ENCODE measurements at places on chromosomes 2 and 18.

DNA sequence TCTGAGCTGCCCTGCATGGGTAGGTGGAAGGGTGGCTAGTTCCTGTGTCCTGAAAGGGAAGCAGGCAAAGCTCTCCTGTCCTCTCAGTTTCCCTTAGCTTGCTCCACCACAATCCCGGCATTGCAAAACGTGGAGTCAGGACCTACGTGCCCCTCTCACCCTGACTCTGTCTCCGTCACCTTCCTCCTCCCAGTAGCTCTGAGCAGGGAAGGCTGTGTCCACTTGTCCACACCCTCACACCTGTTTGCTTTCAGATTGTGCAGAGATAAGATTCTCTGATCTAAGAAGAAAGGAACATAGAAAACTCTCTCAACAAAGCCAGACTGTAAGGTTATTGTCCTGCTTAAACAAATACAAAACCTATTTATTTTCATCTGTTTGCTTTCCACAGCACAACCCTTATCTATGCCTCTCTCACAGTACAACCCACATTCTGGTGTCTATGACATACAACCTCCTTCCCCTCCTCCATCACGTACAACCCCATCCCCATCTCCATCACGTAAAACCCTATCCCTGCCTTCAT, 79.0 kb downstream of the ALPK2 start:
- no peak for DNase-seq

- DNase-seq: no peak
Measured at GRCh38 chr2:170235860-170236679, 58.1 kb downstream of the MYO3B start.

DNA sequence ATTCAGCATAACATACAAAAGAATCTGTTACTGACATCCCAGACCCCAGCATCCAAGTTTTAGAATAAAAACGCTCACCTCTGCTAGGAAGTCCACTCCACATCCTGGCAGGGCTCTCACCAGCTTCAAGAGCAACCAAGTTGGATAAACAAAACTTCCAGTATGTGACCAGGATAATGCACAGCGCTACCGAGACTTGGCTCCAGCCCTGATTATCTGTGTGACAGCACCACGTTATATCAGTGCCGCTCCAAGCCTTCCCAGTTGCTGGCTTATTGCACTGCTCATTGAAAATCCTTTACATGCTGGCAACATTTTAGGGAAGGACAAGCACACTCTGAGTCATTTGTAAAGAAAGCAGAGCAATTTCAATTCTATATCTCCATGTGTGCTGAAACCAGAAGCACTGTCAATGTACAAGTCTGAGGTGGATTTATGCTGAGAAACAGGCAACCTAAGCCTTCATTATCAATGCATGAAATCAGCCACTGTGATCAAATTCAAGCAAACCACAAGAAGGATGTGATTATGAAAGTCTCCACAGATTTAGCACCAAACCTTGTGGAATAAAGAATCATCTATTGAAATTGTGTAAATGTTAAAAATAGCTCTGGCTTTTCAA, 115.7 kb downstream of the ZNF385B start:
- DNase-seq: no peak

GRCh38 chr2:216555274-216555673, 56.6 kb downstream of the RPL37A start:
- DNase-seq: peak; percentile 84

DNA sequence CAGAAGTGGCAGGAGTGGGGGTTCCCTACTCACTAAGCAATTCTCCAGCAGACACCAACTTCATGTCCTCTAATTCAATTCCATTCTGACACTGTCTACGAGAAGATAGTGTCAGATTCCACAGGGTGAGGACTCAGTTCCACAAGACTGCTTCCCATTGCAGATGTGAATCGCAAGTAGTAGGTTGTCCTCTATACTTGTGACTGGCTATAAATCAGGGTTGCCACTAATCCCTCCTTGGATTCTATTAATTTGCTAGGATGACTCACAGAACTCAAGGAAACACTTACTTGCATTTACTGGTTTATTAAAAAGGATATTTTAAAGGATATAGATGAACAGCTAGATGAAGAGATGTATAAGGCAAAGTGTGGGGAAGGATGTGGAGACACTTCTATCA, 184.1 kb upstream of the ACVR2A start:
- no peak for DNase-seq

DNA sequence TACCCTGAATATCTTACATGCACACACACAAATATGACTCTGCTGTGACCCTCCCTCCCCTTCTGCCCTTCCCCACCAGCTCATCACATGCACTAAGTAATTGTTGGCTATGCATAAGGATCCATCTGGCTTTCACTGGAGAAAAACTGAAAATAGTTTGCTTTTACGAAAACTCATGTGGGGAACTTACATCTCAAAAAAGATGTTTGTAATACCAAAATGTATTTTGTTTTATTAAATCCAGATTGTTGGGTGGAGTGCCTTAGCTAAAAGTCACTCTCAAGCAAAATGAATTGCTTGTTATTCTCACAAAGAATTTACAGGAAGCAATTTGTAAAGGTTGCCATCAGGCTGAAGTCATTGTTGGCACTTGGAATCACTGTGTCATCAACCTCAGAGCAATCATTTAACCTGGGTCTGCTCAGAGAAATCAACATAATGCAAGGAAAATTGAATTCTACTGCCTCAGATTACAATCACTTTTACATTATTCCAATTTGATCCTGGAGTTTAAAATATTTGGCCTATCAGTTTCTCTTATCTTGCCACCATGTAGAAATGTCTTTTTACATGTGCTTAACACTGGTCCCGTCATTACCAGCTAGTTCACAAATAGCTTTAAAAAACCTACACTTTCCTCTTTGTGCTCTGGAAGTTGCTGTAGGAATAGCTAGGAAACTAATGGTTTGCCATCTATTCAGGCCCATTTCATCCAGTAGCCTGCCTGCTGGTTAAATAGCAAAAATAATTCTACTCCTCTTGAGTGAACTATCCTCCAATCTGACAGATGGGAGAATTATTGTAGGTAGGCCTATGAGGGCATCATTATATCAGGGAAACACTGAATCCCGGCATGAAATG, 90.3 kb upstream of the TMEM17 start:
- DNase-seq: no peak

DNA sequence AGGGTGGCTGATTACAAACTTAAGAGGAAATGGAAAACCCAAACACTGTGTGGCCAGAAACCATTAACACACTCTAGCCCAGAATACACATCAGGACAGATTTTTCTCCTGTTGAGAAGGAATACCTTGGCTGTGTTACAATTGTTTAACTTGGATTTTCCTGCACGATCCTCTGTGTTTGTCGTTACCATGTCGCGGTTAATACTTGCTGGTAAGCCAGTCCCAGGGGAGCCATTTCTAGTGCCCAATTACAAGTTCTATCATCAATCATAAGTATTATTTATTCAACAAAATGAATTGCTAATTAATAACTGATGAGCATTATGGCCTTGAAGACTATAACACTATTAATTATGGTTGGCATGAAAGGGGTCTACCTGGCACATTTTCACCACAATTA, 146.8 kb downstream of the LNPK start:
- DNase-seq: no peak

GRCh38 chr2:106192752-106193689, 1.1 kb downstream of the UXS1 start:
- peak; percentile 60 for DNase-seq

- DNase-seq: no peak
Measured at GRCh38 chr2:201644001-201644400, 698 bp upstream of the TMEM237 start.

DNA sequence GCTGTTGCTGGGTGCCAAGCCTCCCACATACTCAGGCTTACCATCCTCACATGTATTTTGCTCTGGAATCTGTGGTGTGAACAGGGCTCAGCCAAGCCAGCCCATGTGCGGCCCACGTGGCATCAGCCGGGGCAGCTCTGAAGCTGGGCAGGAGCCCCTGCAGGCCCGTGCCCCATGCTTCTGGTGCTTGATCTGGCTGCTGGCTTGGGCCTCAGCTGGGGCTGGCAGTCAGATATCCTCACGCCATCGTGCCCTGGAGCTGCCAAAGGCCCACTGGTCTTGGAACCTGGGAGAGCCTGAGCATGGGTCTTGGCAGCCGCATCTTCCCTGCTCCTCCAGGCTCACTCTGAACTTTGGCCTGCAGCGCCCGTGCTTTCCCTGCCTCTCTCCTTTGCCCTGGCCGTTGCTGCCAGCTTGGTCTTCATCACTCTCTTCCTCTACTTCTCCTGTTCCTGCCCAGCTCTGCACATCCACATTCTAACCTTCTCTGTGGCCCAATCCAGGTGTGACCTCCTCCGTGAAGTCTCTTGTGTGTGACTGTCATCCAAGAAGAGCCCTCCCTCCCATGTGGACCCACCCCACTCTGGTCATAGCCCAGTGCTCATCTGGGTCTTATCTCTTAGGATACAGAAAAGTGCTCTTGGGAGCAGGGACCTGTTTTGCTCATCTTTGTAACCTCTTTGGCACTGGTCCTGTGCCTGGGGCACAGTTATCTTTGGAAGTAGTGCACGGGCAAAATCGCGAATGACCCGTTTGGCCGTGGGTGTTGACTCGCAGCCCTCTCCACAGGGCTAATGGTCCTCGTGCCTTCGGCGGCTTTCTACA, 116.1 kb downstream of the RNF144A start:
- DNase-seq: peak; percentile 25

- no peak for DNase-seq
Measured at GRCh38 chr2:83342860-83343329, 1116.2 kb downstream of the SUCLG1 start.

DNA sequence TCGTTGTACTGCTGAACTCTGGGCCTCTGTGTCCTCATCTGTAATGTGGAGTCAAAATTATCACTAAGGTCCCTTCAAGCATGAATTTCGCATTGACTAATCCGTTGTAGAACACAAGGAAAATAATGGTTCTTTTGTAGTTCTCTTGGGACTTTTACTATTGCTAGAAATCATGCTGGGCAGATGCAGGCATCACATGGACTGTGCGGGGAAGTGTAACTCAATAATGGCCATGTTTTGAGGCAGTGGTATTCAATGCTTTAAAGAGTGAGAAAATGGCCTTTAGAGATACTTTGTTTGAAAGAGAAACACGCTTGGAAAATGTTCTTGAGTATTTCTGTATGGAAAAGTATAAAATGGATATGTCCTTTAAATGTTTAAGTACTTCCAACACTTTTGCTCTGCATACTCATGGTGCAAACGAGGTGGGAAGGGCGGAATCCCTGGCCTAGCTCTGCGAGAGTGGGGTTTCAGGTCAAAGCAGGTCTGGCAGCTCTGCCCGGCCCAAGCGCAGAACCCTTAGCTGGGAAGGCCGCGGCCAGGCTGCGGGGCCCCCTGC, 117.3 kb upstream of the MSTN start:
- DNase-seq: no peak

DNA sequence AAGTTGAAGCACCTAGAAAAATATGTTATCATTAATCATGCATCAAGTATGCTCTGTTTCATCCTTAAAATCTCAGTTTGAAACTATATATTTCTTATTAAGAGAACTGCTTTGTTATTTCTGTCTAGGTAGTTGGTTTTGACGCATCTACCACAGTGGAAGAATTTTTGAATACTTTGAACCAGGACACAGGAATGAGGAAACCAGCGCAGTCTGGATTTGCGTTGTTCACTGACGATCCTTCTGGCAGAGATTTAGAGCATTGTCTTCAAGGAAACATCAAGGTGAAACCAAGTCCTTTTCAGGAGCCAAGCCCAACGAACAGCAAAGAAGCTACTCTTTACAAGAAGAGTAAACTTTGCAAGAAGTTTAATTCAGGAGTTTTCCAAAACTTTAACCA, 30.1 kb upstream of the DYNC2LI1 start:
- DNase-seq: no peak

DNA sequence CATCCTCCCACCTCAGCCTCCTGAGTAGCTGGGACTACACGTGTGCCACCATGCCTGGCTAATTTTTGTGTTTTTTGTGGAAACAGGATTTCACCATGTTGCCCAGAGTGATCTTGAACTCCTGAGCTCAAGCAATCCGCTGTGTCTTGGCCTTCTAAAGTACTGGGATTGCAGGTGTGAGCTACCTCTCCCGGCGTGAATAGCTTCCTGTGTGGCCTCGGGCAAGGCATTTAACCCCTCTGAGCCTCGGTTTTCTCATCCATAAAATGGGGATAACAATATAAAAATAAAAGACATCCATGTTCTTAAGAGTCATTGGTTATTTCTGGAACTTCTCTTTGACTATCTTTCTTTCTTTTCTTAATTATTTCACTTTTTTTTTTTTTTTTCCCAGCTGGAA, 19.3 kb upstream of the ADCY3 start:
- no peak for DNase-seq

- no peak for DNase-seq
Measured at GRCh38 chr18:78658531-78658930, 321.1 kb upstream of the SALL3 start.

DNA sequence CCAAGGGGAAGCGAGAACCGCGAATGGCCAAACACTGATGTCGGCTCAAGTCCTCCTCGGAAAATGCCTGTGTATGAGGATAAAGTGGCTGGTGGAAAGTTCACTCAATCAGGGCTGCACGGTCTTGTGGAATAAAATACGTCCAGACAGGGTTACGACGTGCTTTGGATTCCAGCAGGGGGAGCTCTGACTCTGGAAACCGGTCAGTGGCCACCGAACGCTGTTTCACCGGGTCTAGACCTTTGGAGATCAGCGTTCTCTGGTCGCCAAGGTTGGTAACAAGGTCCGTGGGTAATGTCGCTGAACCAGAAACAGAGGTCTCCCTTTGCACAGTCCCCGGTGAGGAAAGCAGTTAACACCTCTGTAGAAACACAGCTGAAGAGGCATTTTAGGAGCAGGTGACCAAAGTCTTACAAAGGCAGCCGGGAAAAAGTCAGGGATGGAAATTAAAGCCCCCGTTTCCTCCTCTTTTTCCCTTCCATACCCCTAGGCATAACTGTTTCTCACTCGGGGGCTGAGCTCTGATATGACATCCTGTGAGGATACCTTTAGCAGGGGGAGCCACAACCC, 47.8 kb downstream of the CDCA7 start:
- peak; percentile 80 for DNase-seq

DNA sequence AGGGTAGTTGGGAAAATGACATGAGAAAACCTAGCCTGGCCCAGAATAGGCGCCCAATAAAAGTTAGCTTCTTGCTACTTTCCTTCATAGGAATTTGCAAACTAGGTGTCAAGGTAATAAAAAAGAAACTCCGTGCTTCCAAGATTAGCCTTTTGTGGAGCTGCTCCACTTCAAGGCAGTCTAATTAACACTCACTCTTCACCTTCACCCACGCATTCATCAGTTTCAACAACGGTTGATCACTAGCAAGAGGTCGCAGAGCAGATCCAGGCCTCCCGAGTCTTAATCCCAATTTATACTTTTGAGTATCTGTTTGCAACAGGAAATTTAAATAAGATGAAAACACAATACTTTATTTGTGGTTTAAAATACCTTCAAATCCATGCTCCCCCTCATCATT, 39.5 kb upstream of the TANK start:
- DNase-seq: no peak

Data from left ventricle myocardium superior (tissue), 1 donor.